ENCODE measurements at places on chromosomes 2 and 18. TPM values are rescaled to one million over a fixed set of nuclear protein-coding genes. Genes with fewer than 3 reads are reported as not detected.

DNA sequence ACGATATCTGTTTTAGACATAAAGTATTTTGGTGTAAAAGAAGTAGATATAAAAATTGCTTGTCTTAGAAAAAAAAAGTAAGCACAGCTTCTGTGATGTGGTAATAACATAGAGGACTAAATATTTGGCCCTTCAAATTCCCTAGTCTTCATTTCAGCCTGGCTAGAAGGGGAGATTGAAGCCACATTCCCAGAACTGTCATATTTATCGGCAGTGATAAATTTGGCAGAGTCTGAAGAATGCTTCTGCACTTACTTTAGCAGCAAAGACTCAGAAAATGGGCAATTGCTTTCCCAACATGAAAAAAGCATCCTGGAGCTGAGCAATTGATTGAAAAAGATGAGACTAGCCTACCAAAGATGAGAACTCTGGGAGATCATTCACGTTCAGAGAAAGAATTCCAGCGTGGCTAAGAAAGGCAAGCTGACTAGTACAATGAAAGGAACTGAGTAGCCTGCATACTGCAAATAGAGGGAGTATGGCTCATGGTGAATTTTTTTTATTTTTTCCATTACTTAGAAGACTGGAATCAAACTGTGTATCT, 278.7 kb upstream of the KLHL29 start:
- no peak for DNase-seq

GRCh38 chr18:32902568-32903330, 129.9 kb upstream of the KLHL14 start:
- DNase-seq = no peak

DNA sequence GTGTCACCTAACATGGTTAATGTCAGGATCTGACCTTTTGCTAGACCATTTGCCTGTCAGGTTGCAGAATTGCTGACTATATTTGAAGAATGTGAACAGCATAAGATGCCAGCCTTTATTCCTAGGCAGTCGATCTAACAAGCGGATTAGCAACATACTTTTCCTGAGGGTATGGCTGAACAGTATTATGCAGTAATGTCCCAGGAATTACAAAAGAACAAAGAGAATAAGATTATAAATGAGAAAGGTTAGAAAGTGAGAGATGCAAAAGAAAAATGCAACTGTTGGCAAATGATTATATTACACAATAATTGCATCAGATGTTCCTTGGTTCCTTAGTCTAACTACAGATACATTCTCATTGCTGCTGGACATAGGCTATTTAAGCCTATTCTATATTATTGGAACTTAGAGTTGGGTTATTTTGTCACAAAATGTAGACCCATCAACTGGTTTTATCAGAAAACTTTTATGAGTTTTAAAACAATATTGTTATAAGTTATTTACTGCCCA, 647.1 kb upstream of the CRIM1 start:
- no peak for DNase-seq

- no peak for DNase-seq
Observed at GRCh38 chr18:23908827-23909226, 105.7 kb upstream of the TTC39C start.

- DNase-seq = no peak
Observed at GRCh38 chr2:30382995-30383394, 64.1 kb upstream of the LCLAT1 start.

DNA sequence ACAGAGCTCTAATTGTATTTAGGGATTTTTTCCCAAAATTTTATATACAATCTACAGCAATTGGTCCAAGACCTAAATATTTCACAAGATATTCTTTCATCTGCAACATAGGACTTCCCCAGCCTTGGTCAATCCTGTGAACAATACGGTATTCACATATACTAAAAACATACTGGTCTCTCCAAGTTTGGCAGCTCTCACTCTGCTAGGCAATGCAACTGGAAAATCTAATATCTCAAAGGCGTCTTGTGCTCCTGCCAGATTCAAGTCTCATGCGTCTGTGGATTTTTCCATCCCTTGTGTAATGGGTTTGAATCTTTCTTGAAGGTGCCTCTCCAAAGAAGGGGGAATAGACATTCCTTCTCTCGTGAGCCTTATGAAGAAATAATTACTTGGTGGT, 27.4 kb upstream of the MBOAT2 start:
- no peak for DNase-seq

DNA sequence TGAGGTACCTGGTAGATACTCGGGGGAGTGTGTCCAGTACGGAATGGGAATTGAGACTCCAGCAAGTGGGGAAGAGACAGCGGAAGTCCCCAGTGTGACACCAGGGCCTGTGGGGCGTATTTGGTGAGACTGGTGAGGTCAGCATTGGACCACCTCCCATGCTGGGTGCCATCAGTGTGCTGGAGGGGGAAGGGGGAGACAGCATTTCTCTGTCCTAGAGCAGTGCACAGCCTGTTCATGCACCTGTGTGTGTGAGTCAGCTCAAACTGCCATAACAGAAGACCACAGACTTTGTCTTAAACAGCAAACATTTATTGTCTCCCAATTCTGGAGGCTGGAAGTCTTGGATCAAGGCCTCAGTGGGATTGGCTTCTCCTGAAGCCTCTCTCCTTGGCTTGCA, 301.8 kb downstream of the GBX2 start:
- DNase-seq = no peak

The EPG5 gene
- polyA plus RNA-seq = 5.5 TPM

The ACADL gene
- 6.7 TPM for polyA plus RNA-seq

The SERPINB4 gene
- 0.04 TPM for polyA plus RNA-seq
